ENCODE measurements at places on chromosomes 4 and X.

GRCh38 chr4:156390599-156391324 is 437.1 kb upstream of the CTSO start:
- DNase-seq: no peak

DNA sequence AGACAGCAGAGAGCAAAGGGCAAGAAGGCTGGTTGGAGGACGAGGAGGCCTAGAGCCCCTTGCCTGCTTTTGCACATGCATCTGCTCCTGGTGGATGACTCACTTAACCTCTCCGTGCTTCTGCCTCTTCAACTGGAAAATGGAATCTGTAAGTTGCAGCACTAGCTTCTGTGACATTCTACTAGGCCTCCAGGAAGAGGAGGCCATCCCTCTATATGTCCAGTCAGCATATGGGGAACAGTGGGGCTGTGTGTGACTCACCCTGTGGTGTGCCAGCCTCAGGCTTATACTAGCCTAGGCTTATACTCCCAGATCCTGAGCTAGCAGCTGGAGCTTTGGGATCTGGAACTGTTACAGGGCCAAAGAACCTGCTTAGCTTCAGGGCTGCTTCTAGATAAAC is 36.0 kb downstream of the RTL9 start:
- no peak for DNase-seq

GRCh38 chrX:66043584-66043983 is 3.7 kb upstream of the VSIG4 start:
- DNase-seq: no peak

GRCh38 chr4:112861691-112862674 is 187.5 kb upstream of the ANK2 start:
- DNase-seq: no peak

GRCh38 chr4:100079264-100079663 is 111.0 kb downstream of the DDIT4L start:
- no peak for DNase-seq

DNA sequence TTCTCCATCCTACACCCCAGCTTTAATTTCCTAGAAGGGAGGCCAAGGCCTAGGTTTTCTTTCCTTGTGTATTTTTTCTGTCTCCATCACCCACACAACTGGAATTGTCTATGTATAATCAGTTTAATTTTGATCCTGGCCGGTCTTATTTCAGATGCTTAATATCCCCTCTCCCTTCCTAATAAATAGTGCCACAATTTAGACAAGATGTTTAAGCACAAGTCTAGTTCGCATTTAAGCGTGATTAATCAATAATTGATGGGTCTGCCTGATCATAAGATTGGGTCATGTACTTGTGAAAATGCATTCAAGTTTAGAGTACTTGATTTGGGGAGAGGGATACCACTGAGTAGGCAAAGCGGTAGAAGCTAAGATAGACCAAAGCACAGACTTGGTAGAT is 2.4 kb downstream of the BMP2K start:
- DNase-seq: no peak

GRCh38 chr4:98557194-98557892 is 101.1 kb downstream of the TSPAN5 start:
- DNase-seq: no peak

- no peak for DNase-seq
Measured at GRCh38 chr4:188767496-188767895, 628.3 kb downstream of the TRIML1 start.

GRCh38 chr4:82777857-82778525 is 20.6 kb downstream of the SCD5 start:
- no peak for DNase-seq

DNA sequence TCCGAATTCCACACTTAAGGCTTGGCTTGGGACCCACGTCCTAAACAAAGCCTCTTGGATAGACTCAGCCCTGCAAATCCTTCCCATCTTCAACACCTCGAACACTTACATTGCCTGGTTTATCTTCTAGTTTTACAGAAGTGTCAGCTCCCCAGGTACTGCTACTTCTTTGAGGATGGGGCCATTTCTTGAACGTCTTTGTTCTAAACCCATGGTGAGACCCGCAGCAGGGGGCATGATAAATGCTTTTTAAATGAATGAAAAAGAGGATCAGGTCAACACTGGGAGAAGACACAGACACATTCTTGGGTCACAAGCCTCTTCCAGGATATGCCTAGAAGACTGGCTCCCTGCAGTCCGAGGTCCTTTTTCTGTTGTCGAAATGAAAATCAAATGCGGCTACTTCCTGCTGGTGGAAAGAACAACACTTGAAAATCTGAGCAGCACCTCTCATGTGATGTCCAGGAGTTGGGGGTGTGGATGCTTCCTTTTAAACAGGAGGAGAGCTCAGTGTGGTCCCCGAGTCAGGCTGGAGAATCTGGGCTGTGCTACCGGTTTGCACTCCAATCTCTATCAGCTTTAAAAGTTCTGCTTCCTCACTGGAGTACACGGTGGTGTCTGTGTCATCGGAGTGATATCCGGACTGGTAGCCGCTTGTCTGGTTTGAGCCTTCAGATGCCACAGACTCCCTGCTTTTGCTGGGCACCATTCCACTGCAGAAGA is 45.8 kb downstream of the KDR start:
- no peak for DNase-seq

DNA sequence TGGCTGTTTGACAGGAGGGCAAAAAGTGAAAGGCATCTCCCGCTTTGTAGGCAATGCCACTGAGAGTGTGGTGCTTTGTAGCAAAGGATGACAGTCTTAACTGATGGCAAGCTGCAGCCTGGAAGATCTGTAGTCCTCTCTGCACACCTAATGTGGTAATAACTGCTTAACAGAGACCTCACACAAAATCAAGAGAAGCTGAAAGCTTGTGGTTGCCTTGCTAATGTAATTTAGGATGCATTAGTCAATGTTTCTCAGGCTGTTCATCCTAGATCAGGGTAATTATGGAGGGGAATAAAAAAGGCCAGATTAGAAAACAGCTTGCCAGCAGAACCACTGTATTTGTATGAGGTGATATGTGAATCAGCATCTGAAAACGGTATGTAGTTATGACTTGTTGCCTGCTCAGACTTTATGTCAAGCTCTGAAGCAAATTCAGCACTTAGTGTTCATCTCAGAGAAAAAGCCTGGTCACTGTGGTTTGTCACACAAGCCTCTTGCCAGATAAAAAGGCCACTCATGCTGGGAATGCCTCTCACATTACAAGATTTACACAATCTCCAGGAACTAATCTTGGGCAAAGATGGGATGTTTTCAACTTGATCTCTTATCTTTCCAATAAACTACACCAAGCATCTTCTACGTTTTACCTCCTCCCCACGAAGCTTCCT is 130.8 kb downstream of the ENOX2 start:
- no peak for DNase-seq

DNA sequence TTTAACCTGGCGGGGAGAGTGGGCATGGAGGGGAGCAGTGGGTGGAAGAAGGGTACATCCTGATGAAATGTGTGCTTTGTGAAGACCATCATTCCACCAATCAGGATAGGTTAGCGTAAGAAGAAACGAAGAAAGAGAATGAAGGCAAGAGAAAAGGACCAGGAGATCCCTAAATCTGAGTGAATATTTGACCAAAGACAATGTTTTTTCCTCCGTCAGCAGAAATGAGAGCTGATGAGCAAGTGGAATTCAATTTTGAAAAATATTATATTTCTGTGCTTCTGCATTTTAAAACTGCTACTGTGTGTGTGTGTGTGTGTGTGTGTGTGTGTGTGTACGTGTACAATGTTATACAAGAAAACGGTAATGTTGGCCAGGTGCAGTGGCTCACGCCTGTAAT is 58.3 kb upstream of the NOCT start:
- DNase-seq: no peak

DNA sequence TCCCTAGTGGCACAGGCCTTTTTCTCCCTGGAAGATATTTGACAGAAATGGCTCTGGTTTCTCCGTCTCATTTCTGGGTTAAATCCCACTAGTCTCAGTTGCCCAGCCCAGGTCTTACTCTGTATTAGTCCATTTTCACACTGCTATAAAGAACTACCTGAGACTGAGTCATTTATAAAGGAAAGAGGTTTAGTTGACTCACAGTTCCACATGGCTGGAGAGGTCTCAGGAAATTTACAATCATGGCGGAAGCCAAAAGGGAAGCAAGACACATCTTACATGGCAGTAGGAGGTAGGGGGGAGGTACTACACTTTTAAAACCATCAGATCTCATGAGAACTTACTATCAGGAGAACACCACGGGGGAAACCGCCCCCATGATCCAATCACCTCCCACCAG is 81.9 kb downstream of the FHDC1 start:
- DNase-seq: no peak

DNA sequence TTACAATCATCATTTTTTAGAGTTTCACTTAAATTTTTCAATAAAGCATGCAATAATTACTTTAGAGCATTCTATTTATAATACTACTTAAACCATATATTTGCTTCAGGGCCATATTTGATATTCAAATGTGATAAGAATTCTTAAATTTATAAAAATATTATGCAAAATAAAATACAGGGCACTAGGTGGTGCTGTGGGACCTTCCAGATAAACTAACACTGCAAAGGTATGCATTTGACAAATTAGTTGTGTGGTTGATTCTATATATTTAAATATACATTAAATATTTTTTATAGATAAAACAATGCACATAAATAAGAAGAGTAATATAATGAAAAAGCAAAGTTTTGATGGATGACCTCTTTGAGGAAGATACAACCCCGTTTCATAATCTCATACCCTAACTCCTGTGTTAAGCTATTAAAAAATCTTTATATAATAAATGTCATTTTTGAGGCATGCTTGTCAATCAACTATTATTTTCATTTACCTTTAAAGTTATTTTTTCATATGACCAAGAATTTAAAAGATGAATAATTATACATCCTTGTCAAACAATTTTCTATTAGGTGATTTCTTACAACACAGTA is 128.4 kb downstream of the REELD1 start:
- no peak for DNase-seq

GRCh38 chr4:189769131-189769530 is 171.5 kb upstream of the FRG1 start:
- DNase-seq: no peak

DNA sequence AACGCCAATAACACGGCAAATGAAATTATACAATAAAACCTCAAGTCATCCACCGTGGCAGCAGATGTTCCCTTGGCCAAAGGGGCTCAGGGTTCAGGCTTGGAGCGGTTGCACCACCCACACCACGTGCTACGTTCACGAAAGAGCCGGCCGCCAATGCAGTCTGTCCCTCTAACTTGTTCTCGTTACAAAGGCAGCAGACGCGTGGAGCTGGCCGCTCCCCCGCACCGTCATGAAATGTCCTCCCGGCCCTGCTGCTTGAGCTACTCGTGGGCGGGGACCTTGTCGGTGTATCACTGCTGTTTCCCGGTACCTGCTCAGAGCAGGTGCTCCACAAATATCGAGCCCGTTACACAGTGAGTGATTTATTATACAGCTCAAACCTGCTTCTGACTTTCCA is 36.4 kb upstream of the MAN2B2 start:
- peak; percentile 94 for DNase-seq

GRCh38 chrX:41419082-41419481 is 28.1 kb upstream of the NYX start:
- no peak for DNase-seq

DNA sequence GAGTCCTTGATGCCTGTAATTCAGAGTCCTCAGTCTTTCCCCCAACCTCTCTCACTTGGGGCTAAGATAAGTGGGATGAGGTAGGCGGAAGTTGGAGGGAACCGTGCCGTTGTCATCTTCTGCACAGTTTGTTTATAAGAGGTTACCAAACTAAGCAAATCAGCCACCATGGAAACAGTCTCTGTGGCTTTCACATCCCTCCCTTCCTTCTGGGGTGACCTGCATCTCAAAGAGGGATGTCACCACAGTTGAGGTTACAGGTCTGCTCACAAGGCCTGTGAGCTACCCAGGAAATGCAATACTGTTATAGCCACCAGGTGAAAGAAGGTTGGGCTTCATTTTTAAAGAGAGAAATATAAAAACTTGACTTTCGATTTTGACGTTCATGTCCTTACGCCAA is 26.3 kb downstream of the RTL5 start:
- DNase-seq: no peak

DNA sequence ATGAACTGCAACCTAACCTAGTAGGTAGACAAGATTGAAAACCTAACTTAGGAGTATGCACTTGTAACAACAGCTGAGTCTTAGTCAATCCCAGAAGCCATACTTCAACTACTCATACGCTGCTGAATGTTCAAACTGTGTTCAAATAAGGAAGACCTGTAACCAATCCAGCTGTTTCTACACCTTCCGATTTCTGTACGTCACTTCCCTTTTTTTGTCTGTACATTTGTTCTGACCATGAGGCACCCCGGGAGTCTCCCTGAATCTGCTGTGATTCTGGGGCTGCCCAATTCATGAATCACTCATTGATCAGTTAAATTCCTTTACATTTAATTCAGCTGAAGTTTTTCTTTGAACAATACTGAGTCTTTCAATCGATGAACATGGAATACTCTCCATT is 89.5 kb downstream of the BMP3 start:
- DNase-seq: no peak

DNA sequence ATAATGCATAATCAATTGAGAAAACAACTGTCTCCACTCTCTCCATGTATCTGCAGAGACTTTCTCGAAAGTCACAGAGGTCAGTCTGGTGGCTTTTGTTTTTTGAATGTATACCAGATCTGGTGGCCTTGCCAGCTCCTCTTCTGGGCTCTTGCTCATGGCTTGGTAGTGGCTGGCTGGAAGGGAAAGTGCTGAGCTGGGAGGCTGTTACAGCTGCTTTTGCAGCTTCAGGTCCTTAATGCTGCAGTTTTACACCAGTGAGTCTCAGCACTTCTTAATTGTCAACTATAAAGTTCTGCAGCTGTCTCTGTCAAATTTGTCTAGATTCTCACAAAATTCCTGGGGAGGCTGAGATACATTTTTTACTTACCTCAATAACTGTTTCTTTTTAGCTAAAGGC is 390.0 kb downstream of the GRXCR1 start:
- DNase-seq: no peak

GRCh38 chr4:2785613-2786012 is 7.3 kb upstream of the SH3BP2 start:
- DNase-seq: no peak

- DNase-seq: no peak
Measured at GRCh38 chr4:38516190-38516589, 147.8 kb upstream of the KLF3 start.

DNA sequence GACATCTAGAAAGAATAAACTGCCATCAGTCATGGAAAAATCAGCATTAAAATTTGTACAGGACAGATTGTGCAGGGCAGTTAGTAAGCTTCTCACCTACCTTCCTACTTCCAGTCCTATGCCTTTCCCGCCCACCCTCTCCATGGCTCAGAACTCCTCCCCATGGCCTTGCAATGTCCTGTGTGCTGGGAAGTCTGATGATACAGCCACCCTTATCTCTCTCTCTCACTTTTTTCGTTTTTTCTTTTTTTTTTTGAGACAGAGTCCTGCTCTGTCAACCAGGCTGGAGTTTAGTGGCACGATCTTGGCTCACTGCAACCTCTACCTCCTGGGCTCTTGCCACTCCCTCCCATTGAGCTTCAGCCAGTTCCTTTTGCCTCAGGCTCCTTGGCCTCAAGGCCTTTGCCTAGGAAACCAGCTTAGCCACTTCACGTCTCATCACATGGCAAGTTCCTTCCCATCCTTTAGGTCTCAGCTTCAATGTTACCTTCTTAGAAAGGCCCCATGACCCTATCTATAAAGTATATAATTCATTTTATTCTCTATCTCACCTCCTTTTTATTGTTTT is 259.7 kb downstream of the NKX6-1 start:
- no peak for DNase-seq

- DNase-seq: no peak
Measured at GRCh38 chr4:40749717-40750460, at the start of gene NSUN7. Gene NSUN7 (plus strand): TSS chr4:40749955. CDS start chr4:40750694, 739 bp downstream.

Measured in posterior cingulate gyrus (tissue), 11 donors.